NCI-H2227 treated with DMSO at 0.1 percent for 48 hours (cell line): ENCODE measurements at places on chromosomes 16 and 17.

DNA sequence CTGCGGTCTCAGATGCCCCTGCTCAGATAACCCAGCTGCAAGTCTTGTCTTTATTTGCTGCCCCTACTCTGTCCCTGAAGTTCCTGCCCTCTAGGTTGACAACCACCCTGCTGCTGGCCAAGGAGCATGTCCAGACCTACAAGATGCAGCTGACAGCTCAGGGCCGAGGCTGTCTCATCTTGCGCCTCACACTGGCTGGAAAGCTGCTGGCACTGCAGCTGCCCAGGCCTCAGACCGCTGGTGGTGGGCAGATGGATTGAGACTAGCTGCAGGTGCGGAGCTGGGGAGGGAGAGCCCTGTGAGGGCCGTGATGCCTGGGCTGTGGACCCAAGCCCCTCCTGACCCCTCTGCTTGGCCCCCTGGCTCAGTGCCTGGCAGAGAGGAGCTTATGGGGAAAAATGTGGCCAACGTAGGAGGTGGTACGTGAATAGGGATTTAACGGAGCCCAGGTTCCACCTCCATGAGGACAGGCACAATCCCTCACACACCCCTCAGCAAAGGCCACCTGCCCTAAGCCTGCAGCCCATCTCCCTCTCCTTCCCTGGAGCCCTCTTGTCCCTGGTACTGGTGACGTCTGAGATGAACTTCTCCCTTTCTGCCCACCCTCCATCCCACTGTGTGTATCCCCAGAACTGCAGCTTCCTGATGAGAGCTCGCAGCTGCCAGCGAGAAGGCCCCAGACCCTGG is 8.3 kb upstream of the GALK1 start:
- DNase-seq = no peak

- no peak for DNase-seq
Measured at GRCh38 chr16:89122322-89122851, 28.7 kb downstream of the ACSF3 start.

- no peak for DNase-seq
Measured at GRCh38 chr17:4859816-4860625, 26.9 kb downstream of the MINK1 start.

GRCh38 chr17:55730380-55730779 is 7.7 kb upstream of the TMEM100 start:
- no peak for DNase-seq

DNA sequence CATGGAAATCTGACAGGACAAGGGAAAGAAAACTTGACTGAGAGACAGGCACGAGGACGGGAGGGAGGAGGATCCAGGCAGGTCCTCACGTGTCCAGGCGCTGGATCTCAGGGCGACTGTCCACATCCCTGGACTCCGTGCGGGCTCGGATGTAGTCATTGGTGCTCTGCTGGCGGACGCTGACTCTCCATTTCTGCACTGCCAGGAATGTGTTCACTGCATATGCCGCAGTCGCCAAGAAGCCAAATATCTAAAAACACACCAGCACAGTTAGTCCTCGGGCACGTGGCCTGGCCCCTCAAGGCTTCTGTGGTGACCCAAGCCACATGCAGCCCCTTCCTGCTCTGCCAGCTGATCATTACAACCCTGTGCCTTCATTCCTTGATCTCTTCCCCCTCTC is 17.5 kb downstream of the CMTM3 start:
- no peak for DNase-seq

DNA sequence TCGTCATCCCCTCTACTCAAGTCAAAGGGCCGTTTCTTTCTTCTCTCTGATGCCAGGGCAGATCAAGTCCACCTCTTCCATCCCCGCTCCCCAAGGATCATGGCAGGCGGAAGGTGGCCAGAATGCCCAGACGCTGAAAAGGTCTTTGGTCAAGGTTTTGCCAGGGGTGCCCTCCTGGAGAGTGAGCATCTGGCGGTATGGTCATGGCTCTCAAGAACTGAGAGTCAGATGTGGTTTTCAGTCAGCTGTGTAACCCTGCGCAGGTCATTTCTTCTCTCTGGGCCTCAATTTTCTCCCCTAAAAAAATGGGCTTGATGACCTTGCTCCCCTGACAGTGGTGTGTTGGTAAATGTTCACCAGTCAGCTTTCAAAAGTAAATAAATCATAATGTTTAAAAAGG is 12.4 kb downstream of the FOXN1 start:
- no peak for DNase-seq

- DNase-seq = no peak
Measured at GRCh38 chr16:9311303-9311954, 220.0 kb downstream of the HAPSTR1 start.

DNA sequence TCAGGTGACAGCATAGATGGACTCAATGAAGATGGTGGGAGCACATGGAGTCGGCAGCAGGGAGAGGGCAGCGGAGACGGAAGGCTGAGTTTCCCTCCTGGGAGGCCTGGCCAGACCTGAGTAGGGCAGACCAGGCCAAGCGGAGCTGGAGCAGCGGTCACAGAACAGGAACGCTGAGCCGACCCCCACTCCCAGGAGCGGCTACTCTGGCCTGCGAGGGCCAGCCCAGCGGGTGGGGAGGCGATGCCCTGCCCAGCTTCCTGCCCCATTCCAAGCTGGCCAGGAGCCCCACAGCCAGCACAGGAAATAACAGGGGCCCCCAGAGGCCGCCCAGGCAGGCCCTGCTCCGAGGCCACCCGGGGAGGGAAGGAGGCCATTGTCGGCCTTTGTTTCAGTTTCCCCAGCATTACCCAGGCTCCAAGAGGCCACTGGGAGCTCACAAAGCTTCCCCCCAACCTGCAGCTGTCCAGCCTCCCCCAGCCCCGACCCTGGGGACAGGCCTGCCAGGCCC is 79.8 kb downstream of the ZNF423 start:
- no peak for DNase-seq

- DNase-seq = no peak
Measured at GRCh38 chr17:74860872-74861661, 1.4 kb upstream of the GRIN2C start.

DNA sequence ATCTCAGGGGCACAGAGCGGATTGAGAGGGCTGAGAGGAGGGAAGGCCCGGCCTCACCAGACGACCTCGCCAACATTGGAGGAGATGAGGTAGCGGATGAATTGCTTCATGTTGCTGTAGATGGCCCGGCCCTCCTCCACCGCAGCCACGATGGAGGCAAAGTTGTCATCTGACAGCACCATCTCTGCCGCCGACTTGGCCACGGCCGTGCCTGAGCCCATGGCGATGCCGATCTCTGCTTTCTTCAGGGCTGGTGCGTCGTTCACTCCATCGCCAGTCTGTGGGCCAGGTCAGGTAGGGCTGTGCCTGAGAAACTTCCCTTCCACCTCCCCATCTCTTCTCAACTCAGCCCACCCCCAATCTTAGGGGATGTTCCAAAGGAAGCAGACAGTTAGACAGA is 21.1 kb upstream of the P2RX1 start:
- DNase-seq = no peak

DNA sequence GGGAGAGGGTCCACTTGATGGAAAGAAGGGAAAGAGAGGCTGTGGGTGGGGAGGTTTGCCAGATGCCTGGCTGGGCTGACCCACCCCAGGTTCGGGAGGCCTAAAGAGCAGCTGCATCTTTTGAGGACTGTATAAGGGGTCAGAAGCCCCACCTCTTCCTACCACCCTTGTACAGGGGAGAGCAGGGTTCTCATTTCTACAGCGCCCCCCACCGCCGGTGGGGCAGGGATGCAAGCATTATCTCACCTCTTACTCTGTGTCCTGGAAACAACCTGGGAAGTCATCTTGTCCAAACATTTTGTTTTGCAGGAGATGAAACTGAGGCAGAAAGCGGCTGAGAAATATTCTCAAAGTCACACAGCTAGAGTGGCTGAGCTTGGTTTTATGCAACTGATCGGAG is 22.5 kb upstream of the CCDC182 start:
- DNase-seq = no peak

DNA sequence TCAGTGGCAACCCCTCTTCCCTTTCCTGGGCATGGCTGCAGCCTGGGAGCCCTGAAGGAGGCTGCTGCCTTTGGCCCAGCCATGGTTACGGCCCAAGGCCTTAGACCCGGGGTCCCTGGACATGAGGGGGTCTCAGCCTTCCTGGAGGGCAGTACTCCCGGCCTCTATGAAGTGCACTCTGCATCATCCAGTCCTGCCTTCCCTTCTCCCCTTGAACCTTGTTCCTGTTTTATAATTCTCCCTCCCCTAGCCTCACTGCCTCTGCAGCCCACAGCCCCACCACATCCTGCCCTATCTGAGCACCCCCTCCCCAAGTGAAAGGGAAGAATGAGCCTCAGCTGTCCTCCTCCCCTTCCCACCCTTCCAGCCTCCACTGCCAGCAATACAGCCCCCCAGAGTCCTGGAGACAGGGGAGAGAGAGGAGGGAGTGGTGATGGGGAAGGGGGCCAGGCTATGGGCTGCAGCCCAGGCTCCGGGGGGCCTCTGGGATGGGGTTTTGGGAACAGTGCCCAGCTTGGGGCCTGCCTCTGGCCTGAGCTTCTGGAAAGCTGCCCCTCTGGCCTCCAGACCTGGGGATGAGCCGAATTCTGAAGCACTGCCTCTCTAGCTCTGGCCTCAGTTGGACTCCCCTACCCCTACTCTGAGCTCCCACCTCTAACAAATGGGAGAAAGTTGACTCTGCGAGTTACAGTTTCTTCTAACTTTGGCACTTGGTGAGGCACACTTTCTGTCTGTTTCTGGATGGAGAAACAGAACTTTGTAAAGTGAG is 7.6 kb downstream of the CCR7 start:
- DNase-seq = no peak
